ENCODE measurements at places on chromosomes 12 and 14. TPM values are rescaled to one million over a fixed set of nuclear protein-coding genes. Genes with fewer than 3 reads are reported as not detected.

Gene OTUB2
- 0.57 TPM for total RNA-seq

Gene KRT6C
- total RNA-seq = not detected

Gene INHBC
- not detected for total RNA-seq

Gene ZDHHC22
- total RNA-seq = 0.02 TPM

Gene CYP46A1
- total RNA-seq = 0.02 TPM

Gene HOXC4
- total RNA-seq = 4.3 TPM

Gene PSMC1
- total RNA-seq = 233 TPM

Gene SAMD15
- 1.4 TPM for total RNA-seq

Gene LRRK2
- total RNA-seq = not detected

Gene CD163
- not detected for total RNA-seq

Gene SERPINA3
- 0.15 TPM for total RNA-seq

Gene FAIM2
- total RNA-seq = 0.49 TPM

Gene TMEM30B
- total RNA-seq = not detected

Gene SLC25A47
- not detected for total RNA-seq

Gene NOVA1
- total RNA-seq = not detected

Gene KRT82
- total RNA-seq = not detected

Gene C12orf76
- total RNA-seq = 5.4 TPM

Gene PROX2
- not detected for total RNA-seq

Gene LHX5
- 0.02 TPM for total RNA-seq

Gene FKBP3
- 48.3 TPM for total RNA-seq

Gene RFX4
- not detected for total RNA-seq

Gene RCOR1
- total RNA-seq = 9.6 TPM

Gene WBP11
- total RNA-seq = 22.1 TPM

Gene OTOGL
- total RNA-seq = 0.71 TPM

Gene FAM186B
- total RNA-seq = not detected

Gene FGF23
- total RNA-seq = not detected

Gene GALNT9
- not detected for total RNA-seq

Gene TSHR
- not detected for total RNA-seq

Gene DTX1
- total RNA-seq = not detected
